OCI-LY7 (cell line): ENCODE measurements at places on chromosomes 11 and 22. TPM values are rescaled to one million over a fixed set of nuclear protein-coding genes. Genes with fewer than 3 reads are reported as not detected.

- DNase-seq, result no peak
Observed at GRCh38 chr11:105881027-105881426, 141.0 kb downstream of the MSANTD4 start.

DNA sequence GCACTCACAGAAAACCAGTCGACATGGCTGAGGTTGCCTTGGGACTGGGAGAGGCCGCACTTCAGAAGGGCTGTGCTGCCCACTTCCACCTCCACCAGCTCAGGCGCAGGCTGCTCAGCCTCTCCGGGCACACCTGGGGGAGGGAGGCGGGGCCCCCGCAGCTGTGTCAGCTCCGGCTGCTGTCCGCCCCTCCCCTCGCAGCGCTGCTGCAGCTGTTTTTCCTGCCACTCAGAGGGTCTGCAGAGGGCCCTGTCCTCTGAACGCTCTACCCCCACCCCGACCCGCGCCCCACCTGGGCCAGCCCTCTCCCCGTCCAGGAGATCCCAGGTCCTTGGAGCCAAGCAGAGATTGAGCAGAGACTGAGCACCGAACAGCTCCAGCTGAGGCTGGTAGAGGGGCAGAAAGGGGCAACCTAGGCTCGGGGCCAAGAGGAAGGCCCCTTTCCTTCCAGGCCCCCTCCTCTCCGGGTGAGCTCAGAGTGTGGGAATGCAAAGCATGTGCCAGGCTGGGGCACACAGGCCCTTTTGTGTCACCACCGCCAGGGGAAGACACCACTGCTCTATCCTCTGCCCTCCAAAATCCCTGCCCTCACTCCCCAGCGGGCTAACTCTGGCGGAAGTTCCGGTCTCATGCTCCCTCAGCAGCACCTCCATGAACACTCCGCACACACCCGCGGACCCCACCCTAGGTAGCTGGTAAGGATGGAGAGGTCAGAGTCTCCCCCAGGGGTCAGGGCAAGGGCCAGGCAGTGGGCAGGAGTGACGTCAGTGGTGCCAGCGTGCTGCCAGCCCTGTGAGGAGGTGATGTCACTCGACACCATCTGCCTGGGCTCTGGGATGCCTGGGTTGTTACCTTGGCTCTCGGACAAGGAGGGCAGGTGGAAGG lies 1.6 kb downstream of the MCAM start:
- DNase-seq, result peak; percentile 73

GRCh38 chr22:50074056-50074455 lies 11.2 kb downstream of the MLC1 start:
- no peak for DNase-seq

- DNase-seq, result no peak
Observed at GRCh38 chr11:102436561-102436960, 16.0 kb downstream of the TMEM123 start.

GRCh38 chr11:2789791-2790567 lies 90.2 kb upstream of the KCNQ1OT1 start:
- DNase-seq, result no peak

DNA sequence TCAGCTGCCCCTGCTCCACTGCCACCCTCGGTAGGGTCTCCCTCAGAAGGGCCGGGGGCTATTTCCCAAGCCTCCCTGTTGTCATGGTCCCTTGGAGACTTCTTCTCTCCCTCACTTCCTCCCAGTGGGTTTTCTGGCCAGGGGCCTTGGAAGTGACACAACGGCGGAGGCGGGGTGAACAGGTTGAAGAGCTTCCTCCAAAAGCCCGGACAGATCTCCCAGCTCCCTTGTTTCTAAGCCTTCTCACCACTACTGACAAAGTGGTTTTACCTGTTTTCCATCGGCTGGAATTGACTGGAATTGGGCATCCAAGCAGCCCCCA lies 14.5 kb downstream of the MYH9 start:
- DNase-seq, result no peak

DNA sequence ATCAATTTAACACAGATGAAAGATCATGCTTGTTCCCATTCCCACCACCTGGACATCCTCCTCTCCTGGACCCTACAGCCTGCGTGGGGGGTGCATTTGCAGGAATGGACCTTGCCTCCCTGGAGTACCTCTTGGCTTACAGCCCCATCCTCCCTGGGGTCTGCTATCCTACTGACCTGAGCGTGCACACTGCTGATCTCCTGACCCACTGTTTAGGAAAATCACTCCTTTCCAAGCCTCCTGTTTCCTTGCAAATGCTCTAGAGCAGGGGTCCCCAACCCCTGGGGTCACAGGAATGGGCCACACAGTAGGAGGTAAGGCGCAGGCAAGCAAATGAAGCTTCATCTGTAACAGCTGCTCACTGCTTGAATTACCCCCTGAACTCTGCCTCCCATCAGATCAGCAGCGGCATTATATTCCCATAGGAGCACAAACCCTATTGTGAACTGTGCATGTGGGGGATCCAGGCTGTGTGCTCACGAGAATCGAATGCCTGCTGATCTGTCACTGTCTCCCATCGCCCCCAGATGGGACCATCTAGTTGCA lies 88.2 kb upstream of the SEPTIN5 start:
- DNase-seq, result no peak

DNA sequence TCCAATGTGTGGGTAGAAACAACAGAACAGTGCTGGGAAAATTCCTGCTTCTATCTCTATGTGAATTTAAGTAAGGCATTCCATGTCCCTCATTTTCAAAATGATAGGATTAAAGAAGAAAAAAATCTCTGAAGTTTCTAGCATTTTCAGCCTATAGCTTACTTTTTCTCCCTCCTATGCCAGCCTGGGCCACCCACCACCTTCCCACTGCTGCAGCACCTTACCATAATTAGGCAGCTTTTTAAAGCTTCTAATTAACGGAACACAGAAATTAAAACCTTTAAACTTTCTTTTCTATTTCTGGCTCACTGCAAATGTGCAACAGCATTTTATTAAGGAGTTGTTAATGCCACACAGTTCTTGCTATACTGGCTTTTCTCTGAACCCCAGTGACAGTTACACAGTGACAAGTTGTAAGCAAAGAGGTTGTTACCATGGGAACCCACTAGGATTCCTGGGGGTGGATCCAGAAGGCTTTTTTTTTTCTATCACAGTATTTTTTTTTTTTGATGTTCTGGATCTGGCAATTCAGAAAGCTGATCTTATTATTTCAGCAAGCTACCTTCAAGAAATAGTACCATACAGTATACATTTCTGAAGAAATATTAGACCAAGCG lies 20.2 kb downstream of the CELF1 start:
- no peak for DNase-seq

GRCh38 chr11:33492596-33492995 lies 208.0 kb downstream of the C11orf91 start:
- DNase-seq, result no peak

GRCh38 chr22:17358415-17358814 lies 10.8 kb upstream of the CECR2 start:
- no peak for DNase-seq

DNA sequence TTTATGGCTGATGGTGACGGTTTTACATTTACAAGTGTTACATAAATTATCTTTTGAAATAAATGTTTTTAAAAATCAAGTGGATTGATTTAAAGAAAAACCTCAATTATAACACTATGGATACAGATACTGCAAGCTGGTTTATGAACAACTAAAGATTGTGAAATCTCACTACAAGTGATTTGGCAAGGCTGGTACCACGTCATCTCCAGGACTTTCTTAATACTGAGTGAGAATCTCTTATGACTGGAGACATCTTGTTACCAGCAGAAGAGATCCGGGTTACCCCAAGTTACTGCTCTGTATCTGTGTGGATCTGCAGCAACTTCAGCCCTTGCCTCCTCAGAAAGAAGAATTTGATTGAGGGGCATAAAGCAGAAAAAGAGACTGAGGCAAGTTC lies 452.9 kb downstream of the MN1 start:
- DNase-seq, result no peak

GRCh38 chr11:91860661-91861060 lies 364.0 kb upstream of the FAT3 start:
- DNase-seq, result no peak

- no peak for DNase-seq
Observed at GRCh38 chr22:47328550-47329243, 566.2 kb downstream of the TBC1D22A start.

GRCh38 chr11:73298233-73298632 lies 9.8 kb upstream of the ARHGEF17 start:
- DNase-seq, result no peak

GRCh38 chr11:131653260-131653659 lies 282.8 kb downstream of the NTM start:
- no peak for DNase-seq

PI4KA gene
- 95.7 and 100 TPM in 2 replicates for total RNA-seq

DNHD1 gene
- total RNA-seq, result 52.7 and 56.6 TPM in 2 replicates

CALCA gene
- not detected in 2 replicates for total RNA-seq

CASP1 gene
- 0.99 TPM in 1 of 2 replicates, not detected in the other for total RNA-seq

OR51I1 gene
- not detected in 2 replicates for total RNA-seq
